Caco-2 (cell line): ENCODE measurements at places on chromosomes 16 and 17. TPM values are rescaled to one million over a fixed set of nuclear protein-coding genes. Genes with fewer than 3 reads are reported as not detected.

GRCh38 chr17:77370586-77370985, 229.8 kb downstream of the SEC14L1 start:
- DNase-seq: no peak

DNA sequence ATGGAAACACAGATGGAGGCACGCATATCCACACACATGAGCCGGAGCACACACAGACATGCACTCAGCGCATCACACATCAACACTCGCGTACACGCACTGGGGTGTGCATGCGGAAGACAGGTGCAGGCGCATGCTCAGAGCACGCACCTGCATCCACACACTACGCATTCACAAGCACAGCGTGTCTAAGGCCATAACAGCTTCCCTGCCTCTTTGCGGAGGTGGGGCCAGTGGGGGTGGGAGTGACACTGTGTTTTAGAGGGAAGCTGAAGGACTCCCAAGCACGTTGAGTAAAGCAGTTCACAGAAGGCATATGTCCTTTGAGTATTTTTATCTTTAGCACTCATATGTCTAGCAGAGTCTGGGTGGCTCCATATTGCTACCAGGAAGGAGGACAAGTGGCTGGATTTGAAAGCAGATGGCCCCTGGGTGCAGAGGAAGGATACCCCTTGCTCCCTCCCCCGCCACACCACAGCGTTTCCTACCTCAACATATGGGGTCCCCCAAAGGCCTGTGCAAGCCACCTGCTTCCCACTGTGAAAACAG, 68.6 kb upstream of the TOB1 start:
- DNase-seq: no peak

DNA sequence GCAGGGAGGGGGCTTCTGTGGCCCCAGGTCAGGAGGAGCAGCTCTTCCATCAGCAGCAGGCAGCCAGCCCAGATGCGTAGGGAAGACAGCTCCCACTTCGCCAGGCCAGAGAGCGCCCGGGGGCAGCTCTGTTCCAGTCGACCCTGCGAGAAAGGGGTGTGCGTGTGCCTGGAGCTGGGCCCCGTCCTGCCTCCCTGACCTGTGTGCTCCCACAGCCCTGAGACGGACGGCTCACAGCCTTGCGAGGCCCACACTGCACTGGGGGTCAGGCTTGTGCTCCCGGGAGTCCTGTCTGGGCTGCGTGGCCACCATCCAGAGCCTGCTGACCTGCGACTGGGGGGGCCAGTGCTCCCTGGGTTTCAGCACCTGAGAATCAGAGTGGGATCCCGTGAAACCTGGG, 469 bp upstream of the MSLN start:
- no peak for DNase-seq

GRCh38 chr16:84052071-84052622, 9.6 kb upstream of the SLC38A8 start:
- DNase-seq: no peak

- no peak for DNase-seq
These were observed 853.9 kb upstream of the EEF2KMT start for GRCh38 chr16:5951486-5951885.

- peak; percentile 70 for DNase-seq
These were observed 1.5 kb upstream of the SREBF1 start for GRCh38 chr17:17837966-17838962.

GRCh38 chr16:23682181-23682580, 3.5 kb downstream of the PLK1 start:
- DNase-seq: no peak

GRCh38 chr16:23523321-23523720, 13.0 kb upstream of the GGA2 start:
- DNase-seq: no peak

- no peak for DNase-seq
These were observed 51.2 kb downstream of the RAI1 start for GRCh38 chr17:17732444-17732843.

- no peak for DNase-seq
These were observed 106.4 kb downstream of the YPEL2 start for GRCh38 chr17:59437791-59438281.

GRCh38 chr17:50570528-50570927, 10.0 kb downstream of the CACNA1G start:
- no peak for DNase-seq

DNA sequence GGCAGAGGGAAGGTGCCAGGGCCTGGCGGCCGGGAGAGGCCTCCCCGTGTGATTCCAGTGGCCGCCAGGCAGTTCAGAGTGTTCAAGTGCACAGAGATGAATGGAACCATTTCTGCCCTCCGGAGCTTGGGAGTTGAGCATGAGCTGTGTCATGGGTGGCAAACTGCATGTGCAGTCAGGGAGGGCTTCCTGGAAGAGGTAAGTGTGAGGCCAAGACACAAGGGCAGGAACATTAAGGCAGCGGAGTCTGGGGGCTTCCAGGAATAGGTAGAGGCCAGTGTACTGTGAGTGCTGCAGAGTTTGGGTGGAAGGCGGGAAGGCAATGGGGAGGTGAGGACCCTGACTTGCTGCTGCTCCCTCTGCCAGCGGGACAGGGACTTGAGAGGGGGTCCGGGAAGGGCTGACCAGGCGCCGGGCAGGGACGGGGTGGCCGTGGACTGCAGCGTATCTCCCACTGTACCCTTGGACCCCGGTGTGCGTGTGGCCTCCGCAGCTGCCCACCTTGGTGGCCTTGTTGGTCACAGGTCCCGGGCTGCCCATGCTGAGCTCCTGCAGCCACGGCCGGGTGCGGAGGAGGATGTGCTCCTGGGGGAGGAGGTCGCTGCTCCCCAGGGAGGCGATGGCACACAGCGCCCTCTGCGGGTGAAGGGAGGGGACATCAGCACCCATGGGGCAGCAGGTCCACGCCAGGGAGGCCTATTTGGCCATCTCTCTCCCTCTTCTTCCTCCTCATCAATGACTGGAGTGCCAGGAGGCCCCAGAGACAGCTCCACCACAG, 7.5 kb upstream of the CEP131 start:
- no peak for DNase-seq

- DNase-seq: no peak
These were observed 42.9 kb downstream of the GAS7 start for GRCh38 chr17:10155371-10156076.

GRCh38 chr16:67481561-67482232, 740 bp upstream of the ATP6V0D1 start:
- DNase-seq: no peak

GRCh38 chr16:14523632-14524031, 106.4 kb downstream of the PARN start:
- no peak for DNase-seq

- no peak for DNase-seq
These were observed 13.0 kb downstream of the AXIN2 start for GRCh38 chr17:65548269-65548969.

GRCh38 chr17:57465610-57466009, 209.3 kb downstream of the MSI2 start:
- no peak for DNase-seq

DNA sequence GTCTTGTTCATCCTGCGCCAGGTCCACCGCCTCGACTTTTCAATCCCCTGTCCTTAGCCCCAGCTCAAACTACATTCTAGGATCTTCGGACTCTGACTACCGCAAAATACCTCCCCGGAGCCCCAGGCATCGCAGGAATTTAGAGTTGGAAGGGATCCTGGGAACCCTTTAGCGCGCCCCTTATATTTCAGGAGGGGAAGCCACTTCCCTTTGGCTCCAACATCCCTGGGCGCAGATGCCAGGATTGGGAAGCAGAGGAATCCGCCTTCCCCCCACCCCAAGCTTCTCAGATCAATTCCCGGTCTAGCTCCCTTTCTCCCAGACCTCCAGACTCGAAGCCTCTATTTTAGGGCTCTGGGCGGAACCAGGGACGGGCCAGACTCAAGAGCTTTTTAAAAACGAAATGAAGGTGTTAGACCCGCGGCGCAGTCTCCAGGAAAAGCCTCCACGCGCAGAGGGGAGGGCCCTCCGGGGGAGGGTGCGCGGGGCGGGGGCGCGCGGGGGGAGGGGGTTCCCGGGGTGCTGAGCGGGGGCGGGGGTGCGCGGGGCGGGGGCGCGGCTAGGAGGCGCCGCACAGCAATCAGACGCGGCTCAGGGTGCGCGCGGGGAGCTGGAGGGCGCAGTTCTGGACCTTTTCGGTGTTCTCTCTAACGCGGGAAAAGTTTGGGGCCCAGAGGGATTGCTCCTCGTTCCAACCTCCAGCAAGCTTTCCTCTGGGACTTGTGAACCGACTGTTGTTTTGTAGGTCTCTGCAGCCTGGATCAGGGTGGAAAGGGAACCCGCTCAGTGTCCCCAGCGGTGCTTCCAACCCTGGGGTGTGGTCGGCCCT, 1.6 kb downstream of the AHSP start:
- DNase-seq: no peak

DNA sequence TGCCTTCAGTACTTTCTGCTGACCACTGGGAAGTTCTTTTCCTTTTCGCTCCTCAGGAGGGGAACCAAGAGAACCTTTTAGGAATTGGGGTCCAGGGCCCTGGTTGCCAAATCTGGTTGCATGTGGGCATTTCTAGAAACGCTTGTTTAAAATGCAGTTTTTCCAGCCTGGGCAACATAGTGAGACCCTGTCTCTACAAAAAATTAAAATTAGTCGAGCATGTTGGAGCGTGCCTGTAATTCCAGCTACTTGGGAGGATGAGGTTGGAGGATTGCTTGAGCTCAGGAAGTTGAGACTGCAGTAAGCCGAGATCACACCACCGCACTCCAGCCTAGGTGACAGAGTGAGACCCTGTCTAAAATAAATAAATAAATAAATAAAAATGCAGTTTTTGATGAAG, 1.2 kb downstream of the PNPO start:
- DNase-seq: no peak

DNA sequence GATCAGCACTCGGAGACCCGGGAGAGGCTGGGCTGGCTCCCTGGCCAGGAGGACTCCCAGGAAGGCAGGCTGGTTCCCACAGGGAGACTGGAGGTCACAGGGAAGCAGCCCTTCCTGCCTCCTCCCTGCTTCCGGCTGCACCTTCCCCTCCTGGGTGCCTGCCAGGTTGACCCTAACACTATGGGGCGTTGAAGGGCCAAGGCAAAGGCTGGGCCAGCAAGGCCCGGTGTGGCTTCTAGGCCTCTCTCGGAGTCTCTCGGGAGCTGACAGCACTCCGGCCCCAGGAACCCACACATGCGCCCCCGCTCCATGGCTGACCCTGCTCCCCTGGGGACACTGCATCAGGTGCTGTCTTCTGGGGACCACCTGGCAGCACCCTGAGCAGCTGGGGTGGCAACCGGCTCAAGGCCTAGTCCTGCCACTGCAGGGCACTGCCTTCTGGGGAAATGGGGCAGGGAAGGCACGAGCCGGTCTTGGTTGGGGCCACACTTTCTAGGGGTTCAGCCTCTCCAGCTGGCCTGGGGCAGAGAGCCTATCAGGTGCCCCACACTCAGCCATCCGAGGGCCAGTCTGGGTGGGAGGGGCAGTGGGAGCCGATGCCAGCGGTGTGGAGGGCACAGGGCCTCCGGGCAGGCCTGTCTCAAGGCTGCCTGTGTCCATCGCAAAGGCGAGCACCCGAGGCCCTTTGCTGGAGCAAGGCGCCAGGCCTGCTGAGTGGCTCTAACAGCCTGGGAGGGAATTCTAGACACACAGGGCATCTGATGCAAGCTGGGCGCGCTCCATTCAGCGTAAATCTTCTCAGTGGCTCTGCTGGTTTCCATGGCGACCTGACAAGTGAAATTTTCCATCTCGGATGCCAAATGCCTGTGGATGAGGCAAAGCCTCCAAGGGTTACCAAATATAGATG, 5.6 kb upstream of the MTSS2 start:
- DNase-seq: no peak

DNA sequence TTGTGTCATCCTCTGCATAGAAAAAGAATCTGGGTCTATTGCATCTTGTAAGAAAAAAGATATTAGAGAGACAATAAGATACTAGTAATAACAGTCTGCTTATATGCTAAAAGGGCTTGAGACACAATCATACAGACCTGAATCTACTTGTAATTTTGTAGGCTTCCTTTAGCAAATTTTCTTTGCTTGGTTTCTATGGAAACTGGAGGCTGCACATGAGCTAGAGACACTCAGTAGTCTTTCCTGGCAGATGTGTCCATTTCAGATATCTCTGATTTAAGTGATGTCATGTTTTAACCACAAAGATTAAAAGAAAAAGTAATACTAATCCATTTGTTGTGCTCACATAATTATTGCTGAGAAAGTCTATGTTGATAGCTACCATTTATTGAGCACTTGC, 123.9 kb upstream of the GNAO1 start:
- no peak for DNase-seq

- DNase-seq: no peak
These were observed 6.6 kb upstream of the SLC12A3 start for GRCh38 chr16:56858374-56858773.

DNA sequence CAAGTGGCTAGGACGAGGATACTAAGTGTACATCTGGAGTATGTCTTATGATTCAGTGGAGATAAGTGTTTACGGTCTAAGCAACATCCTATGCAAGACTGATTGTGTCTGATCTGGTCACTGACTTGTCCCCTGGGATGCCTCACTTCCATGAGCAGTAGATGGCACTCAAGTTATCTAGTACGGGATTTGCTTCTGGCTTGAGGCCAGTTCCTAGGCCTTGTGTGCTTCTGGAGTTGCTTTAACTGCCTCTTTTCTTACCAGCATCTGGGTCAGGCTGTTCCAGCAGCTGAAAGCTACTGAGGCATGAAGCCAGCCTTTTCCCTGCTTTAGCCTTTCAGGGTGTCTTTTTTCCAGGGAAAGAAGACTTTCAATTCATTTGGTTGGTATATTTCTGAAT, 23.0 kb downstream of the SUPT6H start:
- no peak for DNase-seq

- DNase-seq: no peak
These were observed 1.6 kb downstream of the KIF22 start for GRCh38 chr16:29791845-29792807.

GRCh38 chr17:67289181-67289876, 44.3 kb upstream of the HELZ start:
- DNase-seq: no peak

DNA sequence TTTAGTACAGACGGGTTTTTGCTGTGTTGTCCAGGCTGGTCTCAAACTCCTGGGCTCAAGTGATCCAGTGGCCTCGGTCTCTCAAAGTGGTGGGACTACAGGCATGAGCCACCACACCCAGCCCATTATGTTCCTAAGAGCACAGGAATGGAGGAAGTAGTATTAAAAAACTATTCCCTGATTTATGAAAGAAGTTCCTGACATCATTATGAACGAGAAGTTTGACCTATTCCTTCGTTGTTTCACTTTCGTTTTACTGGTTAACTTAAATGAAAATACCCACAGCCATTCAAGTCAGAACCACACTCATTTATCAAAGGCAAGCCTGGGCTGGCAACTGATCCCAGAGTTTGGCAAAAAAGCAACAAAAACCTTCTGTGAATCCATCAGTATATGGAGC, 13.5 kb upstream of the CBX4 start:
- no peak for DNase-seq

The MYH8 gene
- total RNA-seq: not detected in 2 replicates

The TPPP3 gene
- 0.39 and 0.56 TPM in 2 replicates for total RNA-seq

The MT1H gene
- total RNA-seq: not detected in 2 replicates

The AATK gene
- 26.4 and 26.6 TPM in 2 replicates for total RNA-seq

The HP gene
- total RNA-seq: 0.61 and 1.3 TPM in 2 replicates

The EPN3 gene
- 49.4 and 53.2 TPM in 2 replicates for total RNA-seq

The SLFN14 gene
- not detected in 2 replicates for total RNA-seq

The PRRT2 gene
- total RNA-seq: 3.6 and 3.9 TPM in 2 replicates

The TBC1D3 gene
- total RNA-seq: not detected in 2 replicates

The TCAP gene
- 1.6 TPM in 2 replicates for total RNA-seq

The KRTAP16-1 gene
- not detected in 2 replicates for total RNA-seq
